Activated T-helper 1 cell treated with anti-CD3 and anti-CD28 coated beads, Interleukin-12 subunit alpha, Interleukin-12 subunit beta, Interleukin-2, Interleukin-4 antibody, amounts not matched to agents 30 ng/mL and 10 ng/mL and 1 ng/mL, durations not matched to agents 14 hours and 24 hours and 36 hours (primary cell): ENCODE measurements at places on chromosomes 1 and 21.
A peak's percentile ranks its signal among the peaks of the same experiment; 100 is the strongest.

GRCh38 chr1:52139817-52140540 is 1.9 kb upstream of the ZFYVE9 start:
- no peak for DNase-seq

DNA sequence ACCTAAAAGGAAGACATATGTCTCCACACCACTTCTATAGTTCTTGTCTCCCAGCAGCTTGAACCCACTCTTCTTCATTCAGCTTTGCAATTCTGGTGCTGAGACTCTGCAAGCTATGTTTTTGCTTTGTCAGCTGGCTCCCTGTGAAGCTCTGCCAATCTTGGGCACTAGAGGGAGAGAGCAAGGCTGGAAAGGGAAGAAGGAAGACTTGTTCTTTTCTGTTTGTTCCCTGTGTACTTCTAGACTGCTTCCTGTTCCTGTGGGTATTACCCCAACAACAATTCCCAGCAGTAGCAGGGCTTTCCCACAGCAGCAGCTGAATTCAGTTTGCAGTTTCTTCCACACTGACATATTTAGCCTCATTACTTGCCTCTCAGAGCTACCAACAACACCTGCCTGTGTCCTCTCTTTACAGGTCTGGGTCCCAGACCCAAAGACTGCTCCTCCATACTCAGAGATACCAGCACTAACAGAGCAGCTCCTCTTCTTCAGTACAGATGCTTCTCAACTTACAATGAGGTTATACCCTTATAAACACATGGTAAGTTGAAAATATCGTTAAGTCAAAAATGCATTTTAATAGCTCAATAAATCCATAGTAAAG is 275.2 kb upstream of the NEGR1 start:
- DNase-seq: no peak

DNA sequence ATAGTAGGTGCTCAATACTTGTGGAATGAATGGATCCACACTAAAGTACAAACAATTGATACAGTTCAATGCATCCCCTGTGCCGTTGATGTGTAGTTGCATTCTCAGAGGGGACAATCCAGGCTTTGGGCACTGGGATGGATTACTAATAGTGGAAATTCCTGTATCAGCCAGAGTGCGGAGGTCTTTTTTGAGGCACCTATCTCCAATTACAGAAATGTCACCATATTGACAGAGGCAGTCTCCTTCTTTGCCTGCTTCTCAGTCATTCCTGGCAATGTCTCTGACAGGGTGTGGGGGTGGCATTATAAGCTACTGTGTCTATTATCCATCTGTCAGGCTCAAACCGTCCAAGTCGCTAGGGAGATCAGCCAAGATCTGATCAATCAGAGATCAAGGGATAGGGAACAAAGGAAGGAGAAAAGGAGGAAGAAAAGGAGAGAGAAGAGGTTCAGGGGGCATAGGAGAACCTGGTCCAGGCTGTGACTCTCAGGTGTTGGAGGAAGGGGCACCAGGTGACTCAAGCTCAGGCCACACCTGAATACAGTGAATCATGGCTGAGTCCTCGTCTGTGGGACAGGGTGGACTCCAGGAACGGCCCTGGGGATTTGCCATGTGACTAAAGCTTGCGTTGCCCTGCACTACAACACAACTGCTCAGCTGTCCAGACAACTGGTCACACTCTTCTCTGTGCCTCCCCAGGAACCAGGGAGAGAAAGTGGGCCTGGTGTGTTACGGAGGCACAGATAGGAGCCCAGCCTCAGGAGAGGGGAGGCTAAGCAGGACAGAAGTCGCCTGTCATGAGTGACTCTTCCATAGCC is 3.4 kb upstream of the LAMB3 start:
- no peak for DNase-seq

DNA sequence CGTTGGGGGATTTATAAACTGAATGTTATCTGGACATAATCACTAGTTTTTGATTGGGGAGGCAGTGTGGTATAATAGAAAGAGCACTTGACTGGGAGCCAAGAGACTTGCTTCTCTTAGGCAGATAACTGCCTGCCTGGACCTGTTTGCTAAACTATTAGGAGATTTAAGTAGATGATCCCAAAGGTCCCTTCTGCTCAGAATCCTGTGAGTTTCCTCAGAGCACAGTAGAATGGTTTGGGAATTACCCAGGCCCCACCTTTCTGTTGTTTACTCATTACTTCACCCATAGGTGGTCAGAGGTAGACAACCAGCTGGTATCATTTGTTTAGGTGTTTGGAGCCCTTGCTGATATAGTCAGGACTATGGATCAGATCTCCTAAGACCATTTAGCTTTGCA is 10.3 kb upstream of the PODN start:
- no peak for DNase-seq

DNA sequence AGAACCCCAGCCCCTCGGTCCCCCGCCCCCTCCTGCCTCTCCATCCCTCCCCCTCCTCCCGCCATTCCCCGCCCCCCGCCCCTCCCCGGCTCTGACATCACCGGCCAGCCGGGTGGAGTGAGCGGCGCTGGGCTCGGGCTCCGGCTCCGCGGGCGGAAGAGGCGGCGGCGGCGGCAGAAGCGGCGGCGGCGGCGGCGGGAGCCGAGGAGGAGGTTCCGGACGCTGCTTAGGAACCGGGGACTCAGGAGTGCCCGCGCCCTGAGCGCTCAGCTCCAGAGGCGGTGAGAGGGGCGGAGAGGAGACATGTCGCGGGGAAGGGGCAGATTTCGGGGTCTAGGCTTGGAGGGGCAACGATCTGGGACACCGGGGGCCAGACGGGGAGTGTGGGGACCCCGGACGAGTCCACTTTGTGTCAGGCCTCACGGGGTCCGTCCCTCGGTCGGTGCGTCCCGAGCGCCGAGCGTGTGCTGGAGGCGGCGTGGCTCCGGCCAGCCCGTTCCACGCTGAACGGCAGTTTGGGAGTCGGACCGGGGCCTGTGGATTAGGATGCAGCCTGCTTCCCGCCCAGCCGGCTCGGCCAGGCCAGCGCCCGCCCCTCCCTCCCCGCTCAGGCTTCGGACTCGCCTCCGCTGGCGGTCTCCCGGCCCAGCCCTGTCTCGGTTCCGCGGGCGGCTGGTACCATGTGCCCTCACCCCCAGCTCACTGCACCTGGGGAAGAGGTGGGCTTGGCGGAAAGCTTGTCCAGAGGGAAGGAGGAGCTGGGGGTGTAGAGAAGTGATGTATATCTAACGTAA is at the start of gene PEA15:
PEA15 (plus strand) TSS at position 143 of the 794 bp plus-strand sequence. CDS start 6,161 bp downstream, outside the sequence.
- peak; percentile 69 for DNase-seq

- no peak for DNase-seq
Measured at GRCh38 chr21:33268737-33269441, 2.7 kb downstream of the IL10RB start.

DNA sequence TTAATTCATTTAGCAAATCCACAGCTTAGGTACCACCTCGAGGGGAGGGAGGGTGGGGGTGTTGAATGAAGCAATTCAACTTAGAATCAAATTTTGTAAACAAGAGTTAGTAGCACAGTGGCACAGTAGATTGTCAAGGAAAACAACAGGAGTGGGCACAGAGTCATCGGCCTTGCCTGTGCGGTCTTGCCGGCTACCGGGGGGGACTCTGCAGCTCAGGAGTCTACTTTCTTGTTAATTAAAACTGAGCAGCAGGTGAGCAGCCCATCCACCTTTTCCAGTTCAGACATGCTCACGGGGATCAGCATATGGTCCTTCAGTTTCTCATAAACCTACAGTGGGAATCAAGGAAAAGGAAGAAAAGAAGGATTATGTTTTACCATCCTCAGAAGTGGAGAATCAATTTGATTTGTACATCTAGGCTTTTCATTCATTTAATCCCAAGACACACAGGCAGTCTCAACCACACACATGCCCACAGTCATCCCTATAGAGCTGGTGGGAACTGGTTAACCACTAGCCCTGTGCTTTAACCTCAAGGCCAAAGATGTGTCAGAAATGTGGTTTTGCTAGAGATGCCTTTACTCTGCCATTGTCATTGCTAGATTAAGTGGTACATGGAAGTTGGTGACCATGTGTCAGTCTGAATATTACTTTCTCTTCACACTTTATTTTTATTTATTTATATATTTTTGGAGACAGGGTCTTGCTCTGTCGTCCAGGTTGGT is 45.0 kb upstream of the BCL10 start:
- no peak for DNase-seq
